Posterior cingulate gyrus (tissue), 11 donors: ENCODE measurements at places on chromosomes 5 and 9.

DNA sequence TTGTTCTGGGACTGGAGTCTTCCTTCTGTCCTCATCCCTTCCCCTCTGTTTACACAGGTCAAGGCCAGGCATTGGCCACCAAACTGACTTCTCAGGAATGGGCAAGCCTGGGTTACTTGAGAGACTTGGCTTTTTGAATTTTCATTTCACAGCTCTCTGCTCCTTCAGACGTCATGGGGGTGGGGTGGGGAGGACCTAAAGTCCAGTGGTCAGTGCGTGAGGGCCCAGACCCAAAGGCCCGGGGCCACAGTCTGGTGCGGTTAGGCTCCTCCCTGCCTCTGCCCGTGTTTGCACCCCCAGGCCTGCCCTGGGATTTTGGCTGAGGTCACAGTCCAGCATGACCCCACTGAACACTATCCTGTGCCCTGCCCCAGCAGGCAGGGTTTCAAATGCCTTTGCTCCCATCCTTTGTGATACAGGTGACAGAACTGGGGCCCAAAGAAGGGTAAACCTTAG is 4.1 kb upstream of the CXXC5 start:
- DNase-seq = no peak

DNA sequence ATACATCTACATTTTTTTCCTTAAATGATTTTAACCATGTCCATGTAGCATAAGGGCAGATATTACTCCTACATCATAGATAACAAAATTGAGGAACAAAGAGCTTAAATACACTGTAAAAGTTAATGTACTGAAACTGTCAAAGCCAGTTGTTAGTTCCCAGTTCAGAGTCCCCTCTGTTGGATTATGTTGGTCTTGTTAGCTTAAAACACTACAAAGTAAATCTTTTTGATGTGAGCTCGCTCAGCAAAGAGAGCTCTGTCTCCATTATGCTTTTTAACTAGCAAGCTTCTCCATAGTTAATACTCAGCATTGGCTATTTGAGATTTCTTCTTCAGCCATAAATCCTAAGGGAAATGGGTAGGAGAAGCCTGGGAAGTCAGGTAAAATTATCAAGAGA is 149.1 kb downstream of the ADAMTS6 start:
- no peak for DNase-seq

DNA sequence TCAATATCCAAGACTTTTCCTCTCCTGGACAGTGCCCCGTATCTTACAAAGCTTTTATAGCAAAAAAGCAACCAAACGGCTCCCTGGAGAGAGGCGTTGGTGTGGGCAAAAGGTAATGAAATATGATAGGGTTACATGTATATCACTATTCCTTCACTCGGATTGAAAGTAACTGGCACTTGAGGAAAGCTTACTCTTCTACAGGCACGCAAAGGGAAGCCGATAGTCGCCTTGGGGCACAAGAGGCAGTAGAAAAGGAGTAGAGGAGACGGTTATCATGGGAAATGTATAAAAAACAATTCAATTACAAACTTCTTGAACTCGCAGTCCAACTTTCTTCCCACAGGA is 1.1 kb downstream of the DIAPH1 start:
- no peak for DNase-seq

GRCh38 chr5:64331597-64332277 is 166.1 kb downstream of the RNF180 start:
- peak; percentile 74 for DNase-seq

GRCh38 chr5:32116574-32117313 is 57.4 kb downstream of the GOLPH3 start:
- no peak for DNase-seq

DNA sequence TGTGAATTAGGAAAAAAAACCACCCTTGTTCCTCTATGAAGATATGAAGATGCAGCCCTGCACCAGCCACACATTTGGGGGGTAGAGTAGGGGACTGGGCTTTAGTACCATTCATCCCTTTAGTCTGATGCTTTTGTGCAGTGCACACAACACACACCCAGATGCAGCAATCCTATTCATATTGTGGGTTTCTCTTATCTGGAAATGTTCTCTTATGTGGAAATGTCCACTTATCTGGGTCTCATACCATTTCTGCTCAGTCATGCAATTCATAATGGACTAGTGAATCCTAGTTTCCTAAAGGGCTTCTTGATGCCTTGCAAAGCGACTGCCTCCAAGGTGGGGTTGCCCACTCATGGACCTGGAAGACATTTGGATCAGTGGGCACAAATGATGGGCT is 47.8 kb downstream of the C9orf152 start:
- no peak for DNase-seq

DNA sequence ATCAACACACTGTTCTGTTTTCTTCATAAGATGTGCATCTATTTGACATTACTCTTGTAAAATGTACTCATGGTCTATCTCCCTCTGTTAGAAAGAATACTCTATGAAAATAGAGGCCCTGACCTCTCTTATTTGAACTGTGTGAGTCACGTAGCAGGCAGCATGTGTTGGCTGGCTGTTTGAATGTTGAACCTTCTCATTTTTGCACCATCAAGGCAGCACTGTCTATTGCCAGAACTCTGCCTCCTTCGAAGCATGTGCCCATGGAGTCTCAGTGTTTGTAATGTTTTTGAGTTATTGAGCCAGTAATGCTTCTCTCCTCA is 144.4 kb downstream of the ALDH1A1 start:
- DNase-seq = no peak

DNA sequence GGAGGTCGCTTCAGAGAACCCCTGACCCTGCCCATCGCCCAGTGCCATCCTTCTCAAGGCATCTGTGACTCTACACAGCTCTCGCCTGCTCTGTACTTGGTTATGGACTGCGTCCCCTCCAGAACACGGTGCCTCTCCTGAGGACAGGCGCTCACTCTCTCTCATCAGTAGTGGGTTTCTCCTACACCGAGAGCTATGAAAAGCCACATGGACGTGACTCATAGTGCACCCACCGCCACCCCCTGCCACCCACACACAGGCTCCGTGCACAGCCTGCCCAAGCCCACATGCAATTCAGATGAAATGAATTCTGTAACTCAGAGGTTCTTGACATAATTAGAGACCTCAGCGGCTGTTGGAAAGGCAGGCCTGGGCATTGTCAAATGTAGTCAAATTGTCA is 13.9 kb downstream of the GTF3C5 start:
- no peak for DNase-seq

DNA sequence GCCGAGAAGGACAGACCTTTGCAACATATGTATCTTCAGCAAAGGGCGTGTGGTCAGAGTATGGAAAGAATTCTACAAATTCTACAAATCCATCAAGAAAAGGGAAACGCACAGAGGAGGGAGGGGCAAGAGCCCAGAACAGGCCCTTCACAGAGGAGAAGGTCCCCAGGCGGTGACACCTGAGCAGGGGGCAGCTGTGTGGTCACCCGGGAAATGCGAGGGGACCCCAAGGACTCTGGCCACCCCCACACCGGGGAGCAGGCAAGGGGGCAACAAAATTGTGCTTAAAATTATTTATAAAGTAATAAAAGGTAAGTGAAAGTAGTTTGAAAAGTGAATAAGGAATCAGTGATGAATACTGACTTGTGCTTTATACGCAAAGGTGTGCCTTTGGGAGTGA is 17.6 kb downstream of the NACC2 start:
- no peak for DNase-seq

GRCh38 chr5:83283761-83284160 is 187.8 kb upstream of the VCAN start:
- no peak for DNase-seq

GRCh38 chr9:5575000-5575399 is 53.9 kb upstream of the RIC1 start:
- DNase-seq = no peak

- DNase-seq = no peak
Observed at GRCh38 chr5:113359419-113359818, 75.4 kb downstream of the TSSK1B start.

DNA sequence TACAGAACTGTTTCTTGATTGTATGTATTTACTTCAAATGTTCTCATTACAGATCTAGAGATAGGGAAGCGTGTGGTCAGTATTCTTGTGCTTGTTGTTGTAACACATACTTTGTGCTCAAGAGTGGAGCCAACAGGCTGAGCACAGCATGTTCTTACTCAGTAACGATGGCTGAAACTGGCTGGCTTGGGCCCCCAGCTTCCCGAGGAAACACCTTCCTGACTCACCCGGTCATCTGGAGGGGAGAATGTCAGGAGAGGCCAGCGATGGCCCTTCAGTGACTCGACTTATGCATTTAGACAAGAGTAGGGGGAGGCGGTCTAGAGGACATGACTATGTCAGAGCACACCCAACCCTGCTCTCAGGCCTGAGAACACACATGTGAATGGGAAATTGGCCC is 25.6 kb downstream of the ZNF474 start:
- DNase-seq = no peak

DNA sequence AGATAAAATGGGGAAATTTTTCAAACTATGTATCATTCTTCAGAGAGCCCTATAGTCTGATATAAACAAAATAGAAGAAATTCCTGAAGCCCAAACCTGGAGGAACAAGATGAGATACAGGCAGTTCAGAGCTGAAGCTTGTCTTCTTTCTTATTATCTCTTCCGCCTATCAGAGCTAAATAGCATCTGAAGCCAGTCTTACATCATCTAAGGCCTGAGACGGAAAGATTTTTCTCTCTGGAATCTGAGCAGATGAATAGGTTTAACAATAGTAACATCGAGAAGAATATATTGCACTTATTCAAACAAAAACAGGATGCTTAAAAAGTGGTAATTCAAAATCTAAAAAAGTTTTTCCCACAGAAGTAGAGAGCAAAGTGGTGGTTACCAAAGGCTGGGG is 59.8 kb downstream of the LPAR1 start:
- DNase-seq = no peak

DNA sequence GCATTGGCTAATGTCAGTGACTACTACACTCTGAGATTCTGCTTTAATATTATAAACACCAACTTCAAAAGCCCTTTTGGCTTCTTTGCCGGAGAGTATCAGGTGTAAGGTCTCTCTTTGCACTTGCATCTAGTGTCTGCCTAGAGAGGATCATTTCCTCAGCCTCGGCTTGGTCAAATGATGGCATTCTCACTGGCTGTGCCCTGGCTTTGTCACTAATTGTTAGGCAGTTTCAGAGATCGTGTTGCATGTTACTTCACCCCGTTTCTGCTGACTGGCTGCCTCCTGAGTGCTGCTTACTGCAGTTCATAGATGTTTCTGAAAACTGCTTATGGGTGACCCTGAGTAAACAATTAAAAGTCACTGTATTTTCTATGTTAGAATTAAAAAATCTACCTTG is 48.8 kb downstream of the SLC1A3 start:
- DNase-seq = no peak

- peak; percentile 79 for DNase-seq
Observed at GRCh38 chr5:112738191-112738560, 491 bp downstream of the APC start.

- no peak for DNase-seq
Observed at GRCh38 chr5:93221773-93222172, 359.2 kb downstream of the NR2F1-AS1 start.

DNA sequence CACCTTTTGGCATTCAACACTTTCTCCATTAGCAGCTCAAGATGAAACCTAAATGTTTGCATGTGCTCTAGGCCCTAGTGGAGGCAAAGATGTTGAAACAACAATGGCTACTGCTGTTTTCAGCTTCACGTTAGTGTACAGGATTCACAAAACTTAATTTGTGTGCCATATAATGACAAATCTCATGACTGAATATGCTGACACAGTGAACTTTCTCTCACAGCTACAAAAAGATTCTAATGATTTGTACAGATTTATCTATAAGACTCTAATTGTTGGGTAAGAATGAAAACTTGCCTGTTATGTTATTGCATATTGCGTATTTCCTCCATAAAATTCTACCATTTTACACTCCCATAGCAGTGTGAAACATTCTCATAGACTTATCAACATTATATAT is 97.5 kb downstream of the CETN3 start:
- no peak for DNase-seq

DNA sequence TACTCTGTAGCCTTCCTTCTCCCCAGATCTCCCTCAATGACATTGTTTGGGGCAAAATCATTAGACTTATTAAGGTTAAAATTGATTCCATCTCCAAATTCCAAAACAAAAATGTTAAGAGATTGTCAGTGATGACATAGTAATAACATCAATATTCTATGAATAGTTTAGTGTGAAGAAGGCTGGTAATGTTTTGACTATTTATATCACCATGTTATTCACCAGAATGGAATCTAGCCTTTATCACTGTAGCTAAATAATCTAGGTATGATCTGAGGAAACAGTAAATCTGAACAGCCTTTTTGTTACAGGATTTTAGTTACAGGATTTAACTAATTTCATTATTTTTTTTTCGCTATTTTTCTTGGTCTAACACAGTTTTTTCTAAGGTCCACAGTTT is 929 bp upstream of the PLPP6 start:
- no peak for DNase-seq

DNA sequence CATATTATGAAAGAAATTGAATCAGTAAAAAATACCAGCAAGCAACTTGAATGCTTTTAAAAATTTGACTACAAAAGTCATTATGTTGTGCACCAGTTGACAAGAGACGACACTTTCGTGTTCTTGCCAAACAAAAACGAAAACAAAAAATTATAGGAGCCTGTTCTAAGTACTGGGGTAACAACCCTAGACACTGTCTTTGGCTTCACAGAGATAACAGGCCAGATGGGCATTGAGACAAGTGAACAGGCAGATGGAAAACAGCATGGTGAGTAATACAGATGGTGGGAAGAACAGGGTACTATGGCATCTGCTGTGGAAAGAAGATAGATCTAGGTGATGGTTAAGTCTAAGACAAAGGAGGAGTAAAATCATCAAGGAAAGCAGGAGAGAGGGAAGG is 99.0 kb downstream of the CDH12 start:
- no peak for DNase-seq

DNA sequence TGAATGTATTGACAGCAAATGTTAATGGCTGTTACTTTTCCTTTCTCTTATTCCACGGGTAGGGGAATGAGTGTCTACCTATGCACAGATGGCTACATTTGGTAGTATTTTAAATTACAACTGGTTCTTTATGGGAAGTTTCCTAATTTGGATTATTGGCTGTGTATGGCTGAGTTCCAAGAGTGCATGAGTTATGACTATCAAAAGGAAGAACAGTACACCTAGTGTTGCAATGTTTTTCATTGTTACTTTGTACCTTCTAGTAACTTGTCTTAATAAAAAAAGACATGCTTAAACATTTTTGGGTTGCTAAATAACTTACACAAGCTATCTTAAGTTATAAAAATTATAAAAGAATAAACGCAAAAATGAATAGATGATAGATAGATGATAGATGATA is 35.8 kb upstream of the MAMDC2 start:
- DNase-seq = no peak

- peak; percentile 72 for DNase-seq
Observed at GRCh38 chr5:26847041-26847736, 191.2 kb downstream of the CDH9 start.

- DNase-seq = no peak
Observed at GRCh38 chr9:33708441-33708840, 86.9 kb upstream of the PRSS3 start.

DNA sequence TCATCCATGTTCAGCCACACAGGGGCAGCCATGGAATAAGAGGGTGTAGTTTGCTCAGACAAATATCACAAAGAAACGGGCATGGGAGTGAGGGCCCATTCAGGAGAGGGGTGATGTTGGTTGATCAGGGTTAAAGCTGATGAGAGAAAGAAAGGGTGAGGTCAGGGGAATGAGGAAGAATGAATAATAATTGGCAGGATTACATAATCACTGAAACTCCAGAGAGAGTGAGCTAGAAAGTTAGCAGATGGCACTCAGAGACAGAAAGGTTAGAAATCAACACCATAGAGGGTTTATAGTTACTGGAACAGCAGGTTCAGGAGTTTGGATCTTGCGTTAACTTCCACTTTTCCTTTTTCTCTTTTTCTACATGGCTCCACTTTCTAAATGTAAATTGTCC is 113.9 kb downstream of the TAF11L14 start:
- no peak for DNase-seq
